ENCODE measurements at places on chromosomes 2 and 18.

GRCh38 chr2:215032153-215032552 lies 106.3 kb downstream of the ABCA12 start:
- no peak for DNase-seq

GRCh38 chr2:239773228-239774141 lies 251.7 kb downstream of the NDUFA10 start:
- DNase-seq, result no peak

- no peak for DNase-seq
Observed at GRCh38 chr18:39403121-39403520, 1837.5 kb upstream of the CELF4 start.

DNA sequence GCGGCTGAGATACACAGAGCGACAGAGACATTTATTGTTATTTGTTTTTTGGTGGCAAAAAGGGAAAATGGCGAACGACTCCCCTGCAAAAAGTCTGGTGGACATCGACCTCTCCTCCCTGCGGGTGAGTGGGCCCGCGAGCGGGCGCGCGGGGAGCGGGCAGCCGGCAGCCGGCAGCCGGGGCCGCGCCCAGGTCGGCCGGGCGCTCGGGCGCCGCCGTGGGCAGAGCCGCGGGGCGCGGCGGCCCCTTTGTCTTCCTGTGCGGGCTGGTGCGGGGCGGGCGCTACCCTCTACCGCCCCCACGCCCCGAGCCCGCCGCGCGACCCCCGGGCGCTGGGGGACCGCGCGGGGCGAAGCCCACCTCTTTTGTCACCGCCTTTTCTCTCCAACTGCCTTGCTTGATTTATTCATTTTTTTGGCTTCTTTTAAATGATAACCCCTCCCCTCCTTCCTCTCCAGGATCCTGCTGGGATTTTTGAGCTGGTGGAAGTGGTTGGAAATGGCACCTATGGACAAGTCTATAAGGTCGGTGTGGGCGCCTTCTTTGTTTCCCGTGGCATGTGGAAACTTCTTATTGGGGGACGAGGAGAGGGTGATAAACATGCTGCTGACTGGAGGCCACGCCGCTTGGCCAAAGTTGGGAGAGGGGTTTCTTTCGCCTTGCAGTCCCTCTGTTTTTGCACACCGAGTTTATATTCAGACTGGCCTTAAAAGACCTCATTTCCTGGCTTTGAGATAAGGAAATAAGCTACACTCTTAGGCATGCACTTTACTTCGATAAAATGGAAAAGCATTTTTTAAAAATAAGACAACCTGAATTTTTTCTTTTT lies 722 bp downstream of the MAP4K4 start:
- DNase-seq, result no peak

- no peak for DNase-seq
Observed at GRCh38 chr2:74585406-74586185, 31.1 kb downstream of the DOK1 start.

GRCh38 chr2:198164843-198165242 lies 360.4 kb downstream of the PLCL1 start:
- DNase-seq, result no peak

GRCh38 chr2:234929002-234929401 lies 22.8 kb upstream of the SH3BP4 start:
- DNase-seq, result no peak

GRCh38 chr2:134932864-134933526 lies 14.4 kb downstream of the CCNT2 start:
- DNase-seq, result no peak

GRCh38 chr18:6210349-6211173 lies 204.2 kb downstream of the L3MBTL4 start:
- no peak for DNase-seq

DNA sequence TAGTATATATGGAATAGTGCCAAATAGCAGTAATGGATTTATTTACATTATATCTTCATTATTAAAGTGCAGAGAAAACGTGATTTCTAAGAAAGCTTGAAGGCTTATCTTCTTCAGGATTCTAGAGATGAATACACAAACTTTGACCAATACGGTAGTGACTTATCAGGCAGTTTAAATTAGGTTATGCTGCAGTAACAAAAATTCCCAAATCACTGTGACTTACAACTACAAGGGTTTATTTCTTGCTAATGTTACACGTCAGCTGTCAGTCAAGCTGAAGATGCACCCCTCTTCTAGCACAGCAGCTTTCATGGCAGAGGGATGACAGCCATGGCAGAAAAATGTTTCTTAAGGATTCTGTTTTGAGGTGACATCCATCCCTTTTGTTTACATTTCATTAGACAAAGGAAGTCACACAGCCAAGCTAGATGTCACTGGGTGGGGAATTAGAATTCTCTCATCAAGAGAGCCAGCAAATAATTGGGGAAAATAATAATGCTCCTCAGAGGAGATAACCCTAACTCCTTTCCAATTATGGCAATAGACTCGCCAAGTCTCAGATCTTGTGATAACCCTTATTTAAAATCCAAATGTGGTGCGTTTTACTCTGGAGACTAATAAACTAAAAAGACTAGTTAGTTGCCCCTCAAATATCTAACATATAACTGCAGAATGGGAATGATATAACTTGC lies 268.3 kb upstream of the CYP26B1 start:
- no peak for DNase-seq
